Left kidney (tissue), 8 donors: ENCODE measurements at places on chromosomes 7 and 10. TPM values are rescaled to one million over a fixed set of nuclear protein-coding genes. Genes with fewer than 3 reads are reported as not detected.

DNA sequence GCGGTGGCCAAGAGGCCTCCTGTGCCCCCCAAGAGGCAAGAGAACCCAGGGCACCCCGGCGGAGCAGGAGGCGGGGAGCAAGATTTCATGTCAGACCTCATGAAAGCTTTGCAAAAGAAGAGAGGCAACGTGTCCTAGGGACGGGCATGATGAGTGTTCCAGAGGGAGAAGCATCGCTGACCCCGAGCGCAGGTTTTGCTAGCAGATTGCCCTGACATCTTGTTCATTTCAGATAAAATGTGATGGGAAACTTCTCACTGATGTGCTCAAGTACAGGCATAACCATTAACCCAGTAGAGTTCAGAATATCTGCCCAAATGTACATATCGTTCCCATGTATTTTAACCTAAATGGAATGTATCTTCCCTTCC is 129.2 kb downstream of the APBB1IP start:
- no peak for DNase-seq

SPDYE1 gene
- 2.1 TPM for polyA plus RNA-seq

- no peak for DNase-seq
Measured at GRCh38 chr7:75913437-75913836, 1.5 kb upstream of the POR start.

GBX1 gene
- polyA plus RNA-seq: 0.22 TPM

DNA sequence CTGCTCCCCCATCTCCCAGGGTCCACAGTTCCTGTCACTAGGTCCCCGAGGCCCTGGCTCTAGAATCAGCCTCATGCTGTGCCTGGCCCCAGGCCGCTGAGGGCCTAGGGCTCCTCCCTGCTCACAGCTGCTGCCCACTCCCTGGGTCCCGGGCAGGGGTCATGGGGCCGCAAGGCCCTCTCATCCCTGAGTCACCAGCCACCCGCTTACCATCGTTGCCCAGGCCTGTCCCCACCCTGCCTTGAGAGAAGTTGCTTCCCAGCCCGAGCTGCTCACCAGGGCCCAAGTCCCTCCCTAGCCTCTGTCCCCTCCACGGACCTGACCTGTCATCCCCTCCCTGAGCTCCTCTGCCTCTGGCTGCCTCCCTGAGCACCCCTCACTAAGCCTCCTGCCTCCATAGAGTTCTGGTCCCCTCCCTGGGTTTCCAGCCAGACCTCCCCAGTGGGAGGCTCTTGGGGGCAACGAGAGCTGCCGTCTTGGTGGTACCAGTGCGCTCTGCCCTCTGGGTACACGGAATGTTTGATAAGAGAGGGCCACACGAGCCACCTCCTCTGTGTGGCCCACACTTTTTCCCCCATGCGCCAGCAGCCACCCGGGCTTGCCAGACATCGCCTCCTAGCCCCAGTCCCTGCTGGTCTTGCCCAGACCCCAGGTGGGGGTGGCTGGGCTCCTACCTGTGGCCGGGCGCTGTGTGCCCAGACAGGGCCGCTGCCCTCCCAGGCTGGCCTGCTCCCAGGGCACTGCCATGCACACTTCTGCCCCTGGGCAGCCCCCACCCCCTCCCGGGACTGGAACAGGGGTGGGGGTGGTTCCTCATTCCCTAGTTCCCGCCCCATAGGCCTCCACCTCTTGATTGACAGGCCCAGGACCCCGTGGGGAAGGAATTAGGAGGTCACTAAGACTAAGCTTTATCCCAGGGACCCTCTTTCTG is 21.3 kb downstream of the MLXIPL start:
- no peak for DNase-seq
